ENCODE measurements at places on chromosomes 12 and 14.
A peak's percentile ranks its signal among the peaks of the same experiment; 100 is the strongest.

GRCh38 chr14:71449316-71450055 is 482.7 kb upstream of the RGS6 start:
- no peak for DNase-seq

DNA sequence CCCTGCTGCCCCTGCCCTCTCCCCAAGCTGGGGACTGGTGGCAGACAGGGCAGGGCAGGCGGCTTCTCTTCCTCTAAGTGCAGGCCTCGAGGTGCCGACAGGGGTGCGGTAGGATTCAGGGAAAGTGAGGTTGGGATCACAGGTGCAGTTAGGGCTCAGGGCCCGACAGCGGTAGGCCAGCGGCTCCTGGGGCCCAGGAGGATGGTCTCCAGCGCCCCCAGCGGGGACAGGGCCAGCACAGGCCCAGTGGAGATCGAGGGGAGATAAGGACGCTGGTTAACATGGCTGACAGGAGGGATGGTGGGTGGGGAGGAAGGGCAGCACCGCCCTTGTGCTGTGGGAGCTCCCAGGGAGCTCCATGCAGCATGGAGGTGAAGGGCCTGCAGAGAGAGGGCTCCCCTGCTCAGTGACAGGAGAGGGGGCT is 935 bp upstream of the CRIP1 start:
- peak; percentile 82 for DNase-seq

GRCh38 chr12:57078519-57079404 is at the start of gene NEMP1:
Gene NEMP1, minus strand, starts transcription at chr12:57078791. Its CDS starts 46 bp downstream, at chr12:57078745.
- peak; percentile 99 for DNase-seq

DNA sequence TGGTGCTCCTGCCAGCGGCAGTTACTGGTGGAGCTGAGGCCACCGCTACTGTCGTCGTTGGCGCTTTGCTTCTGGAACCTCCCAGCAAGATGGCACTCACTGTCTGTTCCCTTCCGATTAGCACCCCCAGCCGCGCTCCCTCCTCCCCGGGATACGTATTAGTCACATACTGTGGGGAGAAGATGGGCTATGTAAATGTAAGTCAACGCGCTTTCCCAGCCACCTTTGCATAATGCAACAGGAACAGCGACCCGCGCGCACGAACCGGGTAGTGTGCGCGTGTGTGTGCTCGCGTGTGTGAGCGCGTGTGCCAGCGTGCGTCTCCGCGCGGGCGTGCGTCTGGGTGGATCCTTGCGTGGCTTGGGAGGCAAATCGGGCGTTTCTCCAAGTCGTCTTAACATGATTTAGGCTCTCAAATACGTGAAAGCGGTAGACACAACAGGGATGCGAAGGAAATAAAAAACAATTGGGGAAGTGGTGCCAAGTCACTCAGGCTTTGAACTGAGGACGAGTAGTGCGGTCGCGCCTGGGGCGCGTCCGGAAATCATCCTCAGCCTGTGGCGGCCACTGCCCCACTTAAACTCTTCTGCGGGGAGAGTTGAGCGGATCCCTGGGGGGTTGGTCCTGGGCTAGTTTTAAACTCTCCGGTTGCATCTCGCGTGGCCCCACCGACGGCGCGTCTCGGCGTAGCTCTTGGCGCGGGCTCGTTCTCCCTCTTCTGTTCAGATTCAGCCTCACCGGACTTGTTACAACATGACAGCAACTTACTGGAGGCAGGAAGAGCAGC is 1.8 kb downstream of the FLRT2 start:
- peak; percentile 57 for DNase-seq

DNA sequence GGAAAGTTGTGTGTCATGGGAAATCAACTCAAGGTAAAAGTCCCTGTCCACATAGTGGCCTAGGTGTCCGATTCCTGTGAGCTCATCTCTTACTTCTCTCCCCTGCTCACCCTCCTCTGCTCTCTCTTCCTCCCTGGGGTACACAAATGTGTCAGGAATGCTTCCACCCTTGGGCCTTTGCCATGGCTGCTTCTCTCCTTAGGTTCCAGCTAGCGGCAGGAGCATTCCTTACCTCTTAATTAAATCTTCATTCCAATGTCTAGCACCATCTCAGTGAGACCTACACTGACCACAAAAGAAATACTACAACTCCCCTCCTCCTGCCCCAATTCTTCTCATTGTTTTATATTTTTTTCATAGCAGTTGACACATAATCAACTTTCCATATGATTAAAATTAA is 298.6 kb downstream of the PDZRN4 start:
- DNase-seq, result no peak

GRCh38 chr12:132444957-132445883 is 44.7 kb upstream of the FBRSL1 start:
- peak; percentile 95 for DNase-seq

GRCh38 chr14:105411017-105411941 is 8.3 kb upstream of the MTA1 start:
- DNase-seq, result peak; percentile 76

- peak; percentile 63 for DNase-seq
Observed at GRCh38 chr14:64800000-64800399, 79.7 kb downstream of the SPTB start.

- DNase-seq, result no peak
Observed at GRCh38 chr14:31435276-31435675, 14.9 kb upstream of the HEATR5A start.

DNA sequence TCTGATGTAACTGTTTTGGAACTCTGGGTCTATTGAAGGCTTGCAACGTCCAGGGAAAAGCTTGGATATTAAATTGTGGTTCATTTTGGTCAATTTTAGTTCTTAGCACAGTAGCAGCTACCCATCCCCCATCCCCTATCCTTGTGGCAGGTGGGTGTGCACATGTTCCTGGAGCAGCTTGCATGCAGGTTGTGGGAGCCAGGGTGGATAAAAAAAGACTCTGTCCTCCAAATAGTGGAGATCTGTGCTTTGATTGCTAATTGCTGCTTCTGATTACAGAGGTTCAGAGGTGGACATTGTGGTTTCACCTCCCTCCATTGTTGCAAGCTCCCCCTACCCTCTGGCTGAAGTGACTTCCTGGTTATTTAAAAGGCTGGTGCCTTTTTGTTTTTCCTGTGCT is 23.1 kb downstream of the ATP23 start:
- DNase-seq, result no peak

DNA sequence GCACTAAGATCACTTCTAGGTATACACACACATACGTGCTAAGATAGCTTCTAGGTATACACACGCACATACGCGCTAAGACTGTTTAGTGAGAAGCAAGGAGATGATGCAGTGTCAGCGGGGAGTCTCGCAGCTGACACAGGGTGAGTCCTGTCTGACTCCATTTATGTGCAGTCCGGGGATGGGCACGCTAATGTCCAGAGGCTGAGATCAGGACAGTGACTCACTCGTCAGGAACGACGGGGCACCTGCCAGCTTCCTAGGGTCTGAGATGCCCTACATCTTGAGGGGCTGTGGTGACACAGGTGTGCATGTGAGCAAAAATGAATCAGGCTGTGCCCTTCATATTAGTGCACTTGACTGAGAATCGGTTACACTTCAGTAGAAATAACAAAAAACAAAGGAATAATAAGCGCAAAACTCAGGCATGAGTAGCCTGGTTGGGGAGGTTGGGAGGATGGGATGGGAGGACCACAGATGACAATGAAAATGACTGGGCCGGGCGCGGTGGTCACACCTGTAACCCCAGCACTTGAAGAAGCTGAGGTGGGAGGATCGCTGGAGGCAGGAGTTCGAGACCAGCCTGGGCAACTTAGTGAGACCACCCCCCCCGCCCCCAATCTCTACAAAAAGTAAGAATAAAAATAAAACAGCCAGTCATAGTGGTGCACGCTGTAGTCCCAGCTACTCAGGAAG is 29.1 kb upstream of the ULK1 start:
- no peak for DNase-seq

GRCh38 chr14:60732840-60733483 is 1.6 kb upstream of the MNAT1 start:
- no peak for DNase-seq

DNA sequence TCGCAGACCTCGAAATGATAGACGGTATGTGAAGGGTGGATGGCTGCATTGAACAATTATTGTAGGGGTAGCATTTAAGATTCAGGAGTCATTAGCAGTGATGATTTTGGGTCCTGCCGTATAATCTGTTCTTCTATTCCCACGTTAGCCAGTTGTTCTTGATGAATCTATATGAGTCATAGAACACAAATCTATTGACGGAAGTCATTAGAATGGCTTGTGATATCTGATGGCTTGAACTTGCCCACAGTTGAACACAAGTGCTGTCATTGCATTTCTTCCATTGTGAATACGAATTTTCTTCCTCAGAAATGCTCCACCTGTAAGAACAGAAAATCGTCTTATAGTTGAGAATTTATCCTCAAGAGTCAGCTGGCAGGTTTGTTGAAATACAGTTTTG is 1.9 kb downstream of the SRSF5 start:
- DNase-seq, result no peak

DNA sequence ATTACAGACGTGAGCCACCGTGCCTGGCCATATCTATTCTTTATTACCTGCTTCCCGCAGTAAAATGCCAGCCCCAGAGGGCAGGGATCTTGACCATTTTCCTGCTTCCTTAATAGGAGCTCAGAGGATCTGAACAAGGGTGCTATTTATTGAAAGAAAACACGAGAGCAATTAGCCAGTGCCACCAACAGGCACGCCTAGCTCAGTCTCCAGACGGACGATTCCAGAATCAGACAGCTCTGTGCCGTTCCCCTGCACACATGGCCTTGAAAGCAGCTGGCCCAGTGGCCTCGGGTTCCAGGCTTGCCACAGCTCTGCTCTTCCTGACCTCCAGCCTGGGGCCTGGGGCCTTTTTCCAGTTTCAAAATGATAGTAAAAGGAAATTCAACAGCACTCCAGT is 135.2 kb upstream of the RFLNA start:
- DNase-seq, result no peak

- DNase-seq, result peak; percentile 62
Observed at GRCh38 chr12:69415471-69416275, 54.5 kb upstream of the FRS2 start.
